Cardiac muscle cell (in vitro differentiated cells and primary cell): ENCODE measurements at places on chromosomes 2 and 18.

- no peaks in the 10 kb centered on the region for H3K27me3 ChIP-seq
- H3K4me3 ChIP-seq = no peak overlapping the region
- no peaks in the 10 kb centered on the region for H3K4me1 ChIP-seq
- peak overlapping the region; percentile 16 for H3K27ac ChIP-seq
- H3K36me3 ChIP-seq = no peaks in the 10 kb centered on the region
Observed at GRCh38 chr2:33764551-33764950, 165.5 kb upstream of the FAM98A start.

DNA sequence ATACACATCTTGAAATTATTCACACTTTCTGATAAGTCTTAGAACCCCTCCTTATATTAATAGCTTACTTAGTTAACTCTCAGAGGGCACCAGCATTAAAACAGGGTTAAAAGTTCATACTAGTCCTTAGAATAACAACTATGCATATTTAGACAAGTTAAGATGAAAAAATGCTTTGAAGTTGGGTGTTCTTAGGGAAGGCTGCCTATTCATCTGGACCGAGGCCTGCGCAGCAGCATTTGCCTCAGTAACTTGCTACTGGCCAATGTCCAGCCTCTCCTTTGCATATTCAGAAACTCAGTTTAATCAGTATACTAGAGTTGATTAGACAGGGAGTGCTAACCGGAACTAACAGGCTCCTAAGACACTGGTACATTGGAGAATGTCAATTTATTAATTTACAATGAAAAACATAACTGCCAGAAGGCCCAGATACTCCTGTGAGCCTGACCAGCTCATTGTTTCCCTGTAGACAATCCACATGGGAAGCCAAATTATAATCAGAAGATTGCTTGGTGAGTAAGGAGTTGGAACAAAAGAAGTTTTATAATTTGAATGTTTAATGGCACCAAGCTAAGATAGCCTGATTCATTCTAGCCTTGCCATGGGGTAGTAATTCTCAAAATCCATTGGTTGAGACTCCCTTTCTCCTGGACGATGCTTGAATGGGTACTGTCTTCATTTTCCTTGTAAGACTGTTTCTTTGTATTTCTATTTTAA, 48.9 kb downstream of the DYNC1I2 start:
- H3K36me3 ChIP-seq = peaks cover 22% of the 10 kb centered on the region
- no peak overlapping the region for H3K4me3 ChIP-seq
- no peaks in the 10 kb centered on the region for H3K27me3 ChIP-seq
- no peak overlapping the region for H3K27ac ChIP-seq

DNA sequence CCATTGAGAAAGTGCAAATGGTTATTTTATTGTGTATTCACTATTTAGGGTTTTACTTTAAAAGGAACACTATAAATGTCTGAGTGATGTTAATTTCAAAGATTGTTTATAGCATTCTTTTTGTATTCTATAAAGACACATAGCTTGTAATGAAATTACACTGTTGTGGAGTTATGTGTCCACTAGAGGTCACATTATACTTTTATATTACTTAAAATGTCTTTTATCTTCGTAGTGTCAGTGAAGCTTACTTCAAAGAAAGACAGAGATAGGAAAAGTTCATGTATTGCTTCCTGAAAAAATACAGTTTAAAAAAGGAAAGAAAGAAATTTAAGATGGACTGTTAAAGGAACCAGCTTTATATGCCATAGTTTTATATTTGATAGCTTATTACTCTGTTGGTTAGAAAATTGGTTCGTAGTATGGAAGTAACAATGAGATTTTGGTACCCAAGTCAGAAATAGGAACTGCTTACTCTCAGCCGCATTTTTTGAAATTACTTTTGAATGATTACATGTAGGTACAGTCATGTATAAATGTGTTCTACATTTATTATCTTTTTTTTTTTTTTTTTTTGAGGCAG, 20.5 kb downstream of the APLF start:
- H3K36me3 ChIP-seq = no peaks in the 10 kb centered on the region
- no peak overlapping the region for H3K4me3 ChIP-seq
- peak; percentile 53 for DNase-seq
- H3K27me3 ChIP-seq = no peaks in the 10 kb centered on the region

DNA sequence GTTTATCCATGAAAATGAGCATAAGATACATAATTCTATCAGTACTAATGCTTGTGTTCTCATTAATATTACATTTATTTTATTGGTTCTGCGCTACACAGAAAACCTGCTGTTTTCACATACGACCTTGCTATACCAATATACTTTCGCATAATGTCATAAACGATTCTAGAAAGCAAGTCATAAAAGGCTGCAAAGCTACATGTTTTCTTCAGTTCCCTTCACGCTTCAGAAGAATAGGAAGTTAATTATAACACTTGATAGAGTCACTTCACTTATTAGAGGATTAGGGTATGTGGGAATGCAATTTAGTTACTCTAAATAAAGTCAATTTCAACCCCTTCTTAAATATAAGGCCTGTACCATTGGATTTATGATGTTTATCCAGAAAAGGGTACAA, 29.0 kb downstream of the PSME4 start:
- H3K4me1 ChIP-seq = peaks cover 7% of the 10 kb centered on the region
- peaks cover 12% of the 10 kb centered on the region for H3K36me3 ChIP-seq
- no peak overlapping the region for H3K27ac ChIP-seq
- H3K4me3 ChIP-seq = no peak overlapping the region
- no peak for DNase-seq

DNA sequence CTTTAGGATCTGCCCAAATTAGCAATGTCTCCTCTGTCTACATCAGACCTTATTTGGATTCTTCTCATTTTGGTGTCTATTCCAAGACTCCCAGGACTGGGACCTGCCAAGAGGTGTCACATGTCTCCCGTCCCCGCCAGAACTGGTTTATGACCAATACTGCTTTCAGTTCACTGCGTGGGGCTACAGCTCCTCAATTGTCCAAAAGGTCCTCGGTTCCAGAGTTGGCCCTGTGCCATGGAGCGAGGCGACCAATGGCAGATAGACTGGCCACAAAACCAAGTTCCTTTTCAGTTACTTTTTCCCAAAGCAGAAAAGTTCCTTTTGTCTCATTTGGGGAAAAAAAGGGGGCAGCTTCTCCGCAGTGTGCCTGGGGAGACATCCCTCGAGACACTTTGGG, 144.1 kb upstream of the ZNF236 start:
- no peak overlapping the region for H3K4me3 ChIP-seq
- H3K27ac ChIP-seq = no peak overlapping the region
- no peaks in the 10 kb centered on the region for H3K36me3 ChIP-seq
- H3K4me1 ChIP-seq = no peaks in the 10 kb centered on the region
- DNase-seq = no peak
- peaks cover 7% of the 10 kb centered on the region for H3K27me3 ChIP-seq

DNA sequence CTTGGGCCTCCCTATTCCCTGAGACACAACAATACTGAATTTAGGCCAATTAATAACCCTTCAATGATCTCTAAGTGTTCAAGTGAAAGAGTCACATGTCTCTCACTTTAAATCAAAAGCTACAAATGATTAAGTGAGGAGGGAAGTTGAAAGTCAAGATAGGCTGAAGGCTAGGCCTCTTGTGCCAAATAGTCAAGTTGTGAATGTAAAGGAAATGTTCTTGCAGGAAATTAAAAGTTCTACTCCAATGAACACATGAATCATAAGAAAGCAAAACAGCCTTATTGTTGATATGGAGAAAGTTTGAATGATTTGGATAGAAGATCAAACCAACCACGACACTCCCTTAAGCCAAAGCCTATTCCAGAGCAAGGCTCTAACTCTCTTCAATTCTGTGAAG, 286.9 kb downstream of the MEIS1 start:
- no peak overlapping the region for H3K27ac ChIP-seq
- DNase-seq = no peak
- no peaks in the 10 kb centered on the region for H3K36me3 ChIP-seq
- H3K4me1 ChIP-seq = no peaks in the 10 kb centered on the region
- H3K4me3 ChIP-seq = no peak overlapping the region
- no peaks in the 10 kb centered on the region for H3K27me3 ChIP-seq

DNA sequence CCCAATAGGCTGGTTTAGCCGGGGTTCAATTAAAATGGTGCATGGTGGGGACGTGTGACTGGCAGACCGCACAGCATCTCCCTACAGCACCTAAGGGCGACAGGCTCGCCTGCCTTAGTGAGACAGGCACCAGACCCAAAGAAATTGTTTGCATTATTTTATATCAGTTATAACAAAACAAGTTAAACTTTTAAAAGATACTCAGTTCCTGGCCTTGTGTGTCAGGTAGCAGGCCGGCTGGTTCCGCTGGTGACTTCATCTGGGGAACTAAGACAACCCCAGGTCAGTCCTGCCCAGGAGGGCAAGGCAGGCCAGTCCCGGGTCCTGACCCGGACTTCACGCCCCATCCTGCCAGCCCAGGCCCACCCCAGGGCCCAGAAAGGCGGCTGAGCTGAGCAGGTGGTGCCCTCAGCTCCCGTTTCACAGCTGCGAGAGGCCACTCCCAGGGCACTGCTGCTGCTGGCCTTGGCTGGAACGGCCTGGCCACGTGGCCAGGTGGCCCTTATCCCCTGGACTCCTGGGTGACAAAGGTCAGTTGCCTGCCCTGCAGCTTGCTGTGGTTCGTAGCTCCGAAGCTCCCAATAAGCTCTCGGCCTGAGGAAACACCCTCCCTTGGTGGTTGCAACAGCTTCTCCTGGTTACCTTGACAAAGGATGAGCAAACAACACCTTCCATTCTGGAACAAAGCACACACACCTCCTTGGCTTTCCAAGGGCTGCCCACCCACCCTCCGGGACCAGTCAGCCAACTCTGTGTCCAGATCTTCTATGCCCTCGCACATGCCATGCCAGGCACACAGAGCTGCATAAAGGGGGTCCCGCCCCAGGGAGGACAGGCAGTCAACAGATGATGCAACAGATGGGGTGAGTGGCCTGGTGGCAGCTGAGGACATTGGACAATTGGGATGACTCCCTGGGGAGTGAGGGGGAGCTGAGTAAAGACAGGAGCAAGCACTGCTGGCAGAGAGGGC, 11.3 kb upstream of the AGXT start:
- H3K36me3 ChIP-seq = no peaks in the 10 kb centered on the region
- no peak for DNase-seq
- H3K27ac ChIP-seq = no peak overlapping the region
- H3K4me3 ChIP-seq = no peak overlapping the region
- no peaks in the 10 kb centered on the region for H3K27me3 ChIP-seq
- no peaks in the 10 kb centered on the region for H3K4me1 ChIP-seq

DNA sequence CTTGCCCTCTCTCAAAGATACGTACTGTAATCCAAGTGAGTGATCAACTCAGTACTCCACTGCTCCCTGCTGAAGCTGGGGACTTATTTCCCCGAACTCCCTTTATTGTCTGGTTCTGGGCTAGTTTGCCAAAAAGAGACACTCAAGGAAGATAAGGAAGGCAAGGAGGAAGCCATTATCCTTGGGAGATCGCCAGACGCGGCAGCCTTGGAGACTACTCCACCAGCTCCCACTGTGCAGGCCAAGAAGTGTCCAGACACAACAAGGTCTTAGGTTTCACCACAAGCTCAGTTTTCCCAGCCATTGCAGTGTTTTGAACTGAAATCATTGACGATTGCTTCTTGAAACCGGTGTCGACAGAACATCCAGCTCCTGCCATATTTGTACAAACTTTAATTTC, 439.6 kb upstream of the UBE2E3 start:
- no peak overlapping the region for H3K27ac ChIP-seq
- peaks cover 4% of the 10 kb centered on the region for H3K4me1 ChIP-seq
- H3K4me3 ChIP-seq = no peak overlapping the region
- no peaks in the 10 kb centered on the region for H3K27me3 ChIP-seq

DNA sequence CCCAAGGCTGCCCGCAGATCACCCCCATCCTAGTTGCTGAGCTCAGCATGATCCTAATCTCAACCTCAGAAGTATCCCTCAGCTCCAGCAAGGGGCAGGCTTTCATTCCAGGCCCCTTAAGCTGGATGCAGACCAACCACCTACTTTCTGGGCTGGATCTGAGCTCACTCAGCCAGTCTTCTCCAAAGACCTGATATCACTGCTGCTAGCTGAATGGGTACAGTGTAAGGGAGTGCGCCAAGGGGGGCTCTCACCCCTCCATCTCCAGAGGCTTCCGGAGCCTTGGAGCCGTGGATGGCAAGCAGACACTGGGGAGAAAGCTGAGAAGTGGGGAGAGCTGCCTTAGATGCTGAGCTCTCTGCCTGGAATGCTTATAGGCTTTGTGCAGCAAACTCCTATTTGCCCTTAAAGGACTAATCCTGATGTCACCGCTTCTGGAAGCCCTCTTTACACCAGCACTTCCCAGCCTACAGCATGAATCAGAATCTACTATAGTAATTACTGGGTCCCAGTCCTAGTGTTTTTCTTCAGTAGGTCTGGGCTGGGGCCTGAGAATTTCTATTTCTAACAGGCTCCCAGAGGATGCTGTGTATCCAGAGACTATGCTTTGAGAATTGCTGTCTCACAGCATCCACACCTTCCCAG, 31.0 kb downstream of the GYPC start:
- H3K27ac ChIP-seq = no peak overlapping the region
- H3K36me3 ChIP-seq = no peaks in the 10 kb centered on the region
- no peaks in the 10 kb centered on the region for H3K27me3 ChIP-seq
- no peak overlapping the region for H3K4me3 ChIP-seq
- no peak for DNase-seq

DNA sequence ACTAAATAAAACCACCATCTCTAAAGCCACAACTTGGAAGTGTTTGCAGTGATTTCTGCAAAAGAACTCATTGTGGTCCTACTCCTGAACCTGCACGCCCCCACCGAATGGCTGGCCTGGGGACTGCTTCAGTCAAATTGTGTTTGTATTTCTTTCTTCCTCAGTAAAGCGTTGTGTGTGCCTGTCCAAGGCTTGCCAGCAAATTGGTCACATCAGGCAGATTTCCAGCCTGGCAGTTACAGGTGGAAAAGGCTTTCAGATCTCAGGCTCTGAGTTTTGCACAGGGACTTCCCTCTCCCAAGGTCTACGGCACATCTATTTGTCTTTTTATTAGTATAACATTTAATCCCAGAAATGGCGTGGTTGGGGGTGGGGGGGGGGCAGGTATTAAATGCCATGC, 54.0 kb upstream of the NOSTRIN start:
- H3K4me1 ChIP-seq = peaks cover 21% of the 10 kb centered on the region
- H3K4me3 ChIP-seq = no peak overlapping the region
- no peak for DNase-seq
- H3K27ac ChIP-seq = no peak overlapping the region
- no peaks in the 10 kb centered on the region for H3K36me3 ChIP-seq

DNA sequence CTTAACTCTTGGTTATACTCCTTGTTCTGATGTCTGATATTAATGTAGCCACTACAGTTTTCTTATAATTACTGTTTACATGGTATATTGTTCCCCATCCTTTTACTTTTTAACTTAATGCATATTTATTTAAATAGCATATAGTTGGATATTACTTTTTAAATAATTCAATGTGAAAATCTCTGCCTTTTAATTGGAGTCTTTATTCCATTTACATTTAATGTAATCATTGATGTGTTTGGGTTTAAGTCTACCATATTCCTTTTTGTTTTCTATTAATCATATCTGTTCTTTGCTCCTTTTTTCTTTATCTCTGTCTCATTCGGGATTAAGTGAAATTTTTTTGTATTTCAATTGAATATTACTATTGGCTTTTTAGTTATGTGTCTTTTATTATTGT, 109.1 kb downstream of the MTX2 start:
- no peak overlapping the region for H3K27ac ChIP-seq
- DNase-seq = no peak
- H3K4me3 ChIP-seq = no peak overlapping the region
- H3K36me3 ChIP-seq = no peaks in the 10 kb centered on the region
- H3K27me3 ChIP-seq = no peaks in the 10 kb centered on the region
